ENCODE measurements at places on chromosomes 11 and 22.

- DNase-seq: no peak
Observed at GRCh38 chr11:66192181-66192863, 76.1 kb upstream of the RAB1B start.

DNA sequence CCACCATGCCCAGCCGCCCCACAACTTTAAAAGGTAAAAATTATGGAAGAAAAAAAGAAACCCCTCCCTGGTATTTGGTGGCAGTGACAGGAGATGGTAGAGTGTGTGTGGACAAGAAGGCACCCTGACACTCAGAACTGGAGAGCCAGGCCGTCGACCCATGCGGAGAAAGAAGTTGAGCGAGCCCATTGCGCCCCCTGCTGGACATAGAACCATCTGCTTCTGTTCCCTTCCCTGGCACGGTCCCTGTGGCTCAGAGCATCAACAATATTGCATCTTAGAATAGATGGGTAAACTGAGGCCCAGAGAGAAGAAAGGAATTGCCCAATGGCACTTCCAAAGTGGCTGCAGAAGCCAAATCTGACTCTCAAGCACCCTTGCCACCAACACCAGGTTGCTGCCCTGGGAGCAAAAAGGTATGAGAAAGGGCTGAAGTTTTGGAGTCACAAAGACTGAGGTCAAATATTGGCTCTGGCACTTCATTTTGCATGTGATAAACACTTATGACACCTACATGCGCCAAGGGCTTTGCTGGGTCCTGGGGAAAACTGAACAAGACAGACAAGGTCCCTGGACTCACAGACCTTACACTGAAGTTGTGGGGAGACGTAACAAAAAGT, 8.6 kb downstream of the MRPL11 start:
- DNase-seq: peak; percentile 82

- DNase-seq: peak; percentile 52
Observed at GRCh38 chr11:69010361-69010891, 2.6 kb downstream of the MRGPRF start.

- DNase-seq: no peak
Observed at GRCh38 chr11:36238036-36238631, 51.1 kb downstream of the COMMD9 start.

- no peak for DNase-seq
Observed at GRCh38 chr11:60658409-60658808, 41.0 kb upstream of the MS4A8 start.

GRCh38 chr11:15865212-15865987, 490.9 kb downstream of the SOX6 start:
- DNase-seq: no peak

GRCh38 chr11:94895451-94895850, 77.9 kb downstream of the CWC15 start:
- no peak for DNase-seq

GRCh38 chr11:95585069-95585751, 204.4 kb downstream of the FAM76B start:
- no peak for DNase-seq

DNA sequence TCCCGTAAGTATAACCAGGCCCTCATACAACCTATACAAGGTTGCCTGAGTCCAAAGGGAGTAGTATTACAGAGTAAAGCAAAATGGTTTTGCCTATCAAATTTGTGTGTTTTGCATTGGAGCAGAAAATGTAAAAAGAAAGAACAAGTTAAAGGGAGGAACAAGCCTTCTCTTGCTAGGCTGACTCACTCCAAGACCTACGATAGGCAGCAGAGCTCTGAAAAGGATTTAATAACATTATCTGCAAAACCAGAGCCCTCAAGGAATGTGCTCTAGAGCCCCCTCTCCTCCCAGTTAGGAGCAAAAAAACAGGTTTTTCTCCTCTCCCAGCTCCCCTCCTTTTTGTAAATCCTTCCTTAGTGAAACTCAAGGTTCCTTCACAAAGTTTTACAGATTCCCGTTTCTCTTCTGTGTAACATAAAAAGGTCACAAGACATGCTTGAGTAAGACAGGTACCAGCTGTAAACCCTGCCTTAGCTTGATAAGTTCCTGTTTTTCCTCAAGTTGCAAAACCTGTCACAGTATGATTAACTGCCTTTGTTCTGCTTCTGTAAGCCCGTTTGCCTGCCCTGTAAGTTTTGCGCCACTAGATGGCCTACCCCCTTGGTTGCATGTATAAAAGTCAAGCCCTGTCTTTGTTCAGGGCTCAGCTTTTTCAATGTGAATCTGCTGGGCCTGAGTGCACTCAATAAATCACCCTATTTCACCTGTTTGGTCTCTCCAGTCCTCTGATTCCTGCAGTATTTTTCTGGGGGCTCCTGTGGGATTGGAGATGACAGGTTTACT, 498.2 kb downstream of the KCNA4 start:
- DNase-seq: no peak

- DNase-seq: no peak
Observed at GRCh38 chr11:35216962-35217678, 78.1 kb downstream of the CD44 start.

- peak; percentile 13 for DNase-seq
Observed at GRCh38 chr11:59556917-59557348, 45.6 kb downstream of the OR4D9 start.

GRCh38 chr11:117885777-117886176, 9.3 kb upstream of the FXYD6 start:
- DNase-seq: no peak

DNA sequence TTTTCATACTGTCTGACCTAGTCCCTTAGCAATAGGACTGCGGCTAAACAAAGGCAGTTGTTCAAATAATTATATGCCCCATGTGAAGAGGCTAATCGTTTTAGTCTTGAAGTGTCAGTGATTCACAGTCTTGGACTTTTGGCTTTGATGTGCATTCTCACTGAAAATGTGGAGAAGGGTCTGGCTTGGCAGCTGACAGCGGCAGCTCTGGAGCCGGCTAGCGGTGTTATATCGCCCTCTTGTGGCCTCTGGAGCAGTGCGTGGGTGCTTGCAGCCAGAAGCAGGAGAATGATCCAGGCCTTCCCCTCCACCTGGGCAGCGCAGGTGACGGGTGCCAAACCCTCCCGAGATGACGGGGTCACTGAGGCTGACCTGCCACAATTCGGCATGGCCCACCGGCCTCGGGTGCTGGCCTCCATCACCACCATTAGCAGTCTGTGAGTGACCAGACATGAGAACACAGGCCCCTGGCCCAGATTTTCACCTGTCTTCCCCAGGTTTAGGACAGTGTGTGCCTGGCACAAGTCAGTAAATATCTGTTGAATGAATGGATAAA, 90.3 kb upstream of the PITPNB start:
- peak; percentile 93 for DNase-seq

- no peak for DNase-seq
Observed at GRCh38 chr11:125176866-125177265, 12.3 kb downstream of the PKNOX2 start.

DNA sequence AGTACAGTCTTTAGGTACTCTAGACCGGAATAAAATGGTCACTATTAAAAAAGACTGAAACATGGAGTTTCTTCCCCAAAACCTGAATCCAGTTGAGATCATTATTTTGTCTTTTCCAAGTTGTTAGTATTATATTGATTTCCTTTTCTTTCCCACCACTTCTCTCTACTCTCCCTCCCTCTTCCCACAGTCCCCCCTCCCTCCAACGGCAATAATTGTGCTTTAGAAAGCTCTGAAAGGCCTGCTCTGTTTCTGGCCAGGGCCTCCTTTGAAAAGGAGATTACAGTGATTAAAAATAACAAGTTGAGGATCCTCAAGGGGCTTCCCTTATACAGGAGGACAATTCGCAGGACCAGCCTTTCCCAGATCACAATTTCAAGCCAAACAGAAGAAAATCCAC, 3.5 kb downstream of the SPON1 start:
- DNase-seq: no peak

GRCh38 chr11:76152741-76153570, 53.3 kb downstream of the WNT11 start:
- DNase-seq: no peak

- no peak for DNase-seq
Observed at GRCh38 chr22:50672471-50673230, at the start of gene SHANK3. TSS of gene SHANK3 (plus strand) at chr22:50672823.

GRCh38 chr22:32714458-32715430, 86.8 kb upstream of the TIMP3 start:
- DNase-seq: no peak

DNA sequence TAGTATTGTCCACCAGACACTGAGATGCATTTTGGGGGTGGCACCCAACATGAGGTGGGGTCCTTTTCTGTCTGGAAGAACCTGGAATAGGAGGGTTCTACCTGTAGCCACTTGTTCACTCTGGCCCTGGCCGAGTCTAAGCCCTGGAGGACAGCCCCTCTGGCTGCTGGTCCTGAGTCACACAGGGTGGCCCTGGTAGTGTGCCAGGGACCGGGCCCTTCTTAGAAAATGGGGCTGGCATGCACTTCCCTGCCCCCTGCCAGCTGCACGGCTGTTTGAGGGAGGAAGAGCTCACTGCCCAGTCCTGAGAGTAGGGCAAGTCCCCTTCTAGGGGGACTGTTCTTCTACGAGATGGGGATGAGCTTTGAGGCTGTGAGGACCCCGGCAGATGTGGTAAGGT, 2.2 kb downstream of the PLCB3 start:
- DNase-seq: peak; percentile 61

DNA sequence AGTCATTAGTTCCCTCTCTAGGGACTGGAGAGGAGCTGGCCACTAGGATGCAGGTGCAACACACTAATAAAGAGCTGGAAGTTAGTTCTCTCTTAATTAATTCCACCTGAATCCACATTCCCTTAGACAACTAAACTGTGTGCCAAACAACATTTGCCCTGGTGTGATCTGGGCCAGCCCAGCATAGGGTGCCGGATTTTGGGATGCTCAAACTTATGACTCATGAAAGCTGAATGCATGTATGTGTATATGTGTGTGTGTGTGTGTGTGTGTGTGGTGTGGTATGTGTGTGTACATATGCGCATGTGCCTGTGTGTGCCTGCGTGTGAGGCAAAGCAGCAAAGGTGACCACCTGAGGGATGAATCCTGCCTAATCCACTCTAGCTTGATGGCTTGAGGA, 110.7 kb downstream of the EHF start:
- no peak for DNase-seq

DNA sequence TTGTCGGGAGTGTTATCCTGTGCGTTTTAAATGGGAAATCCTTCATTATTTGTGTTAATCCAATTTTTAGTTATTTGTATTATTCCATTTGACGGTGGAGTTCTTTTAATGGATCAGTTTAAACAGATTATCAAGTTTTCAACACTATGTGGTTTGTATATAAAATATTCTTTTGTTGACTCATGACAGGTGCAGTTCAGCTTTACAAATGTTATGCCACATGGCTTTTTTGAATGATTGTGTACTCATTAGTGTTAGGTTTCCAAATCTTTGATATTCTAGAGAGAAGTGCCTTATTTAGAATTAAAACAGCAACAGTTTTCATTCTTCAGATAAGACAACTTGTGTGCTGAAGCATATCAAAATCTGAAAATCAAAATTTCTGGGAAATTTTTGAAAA, 2.4 kb downstream of the JAM3 start:
- no peak for DNase-seq

- DNase-seq: peak; percentile 65
Observed at GRCh38 chr11:40306938-40307548, 1152.4 kb downstream of the LRRC4C start.

DNA sequence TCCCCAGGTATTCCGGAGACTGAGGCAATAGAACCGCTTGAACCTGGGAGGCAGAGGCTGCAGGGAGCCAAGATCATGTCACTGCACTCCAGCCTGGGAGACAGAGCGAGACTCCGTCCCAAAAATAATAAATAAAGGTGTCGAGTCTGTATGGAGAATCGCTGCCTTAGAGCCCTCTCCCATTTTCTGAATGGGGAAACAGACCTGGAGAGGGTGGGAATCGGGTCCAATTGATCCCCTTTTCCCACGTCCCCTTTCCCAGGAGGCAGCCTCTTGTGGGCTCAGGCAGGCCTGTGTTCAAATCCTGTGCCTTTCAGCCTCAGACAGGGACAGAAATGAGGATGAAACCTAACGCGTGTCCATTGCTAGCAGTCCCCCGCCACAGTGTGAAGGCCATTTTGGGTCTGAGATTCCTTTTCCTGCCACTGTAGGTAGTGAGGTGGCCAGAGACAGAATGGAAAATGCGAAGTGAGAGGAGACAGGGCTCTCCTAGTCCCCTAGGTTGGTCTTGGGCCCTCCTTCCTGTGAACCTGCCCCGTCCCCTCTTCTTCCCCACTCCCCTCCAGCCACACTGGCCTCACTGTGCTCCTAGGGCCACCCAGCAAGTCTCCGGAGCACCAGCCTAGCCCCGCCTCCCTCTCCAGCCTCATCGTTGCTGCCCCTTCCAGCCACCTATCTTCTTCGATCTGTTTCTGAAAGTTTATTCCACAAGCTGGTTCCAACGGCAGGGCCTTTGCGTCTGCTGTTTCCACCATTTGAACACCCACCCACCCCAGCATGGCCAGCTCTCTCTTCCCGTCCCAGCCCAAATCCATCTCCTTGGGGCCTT, 2.7 kb upstream of the POLDIP3 start:
- DNase-seq: no peak

DNA sequence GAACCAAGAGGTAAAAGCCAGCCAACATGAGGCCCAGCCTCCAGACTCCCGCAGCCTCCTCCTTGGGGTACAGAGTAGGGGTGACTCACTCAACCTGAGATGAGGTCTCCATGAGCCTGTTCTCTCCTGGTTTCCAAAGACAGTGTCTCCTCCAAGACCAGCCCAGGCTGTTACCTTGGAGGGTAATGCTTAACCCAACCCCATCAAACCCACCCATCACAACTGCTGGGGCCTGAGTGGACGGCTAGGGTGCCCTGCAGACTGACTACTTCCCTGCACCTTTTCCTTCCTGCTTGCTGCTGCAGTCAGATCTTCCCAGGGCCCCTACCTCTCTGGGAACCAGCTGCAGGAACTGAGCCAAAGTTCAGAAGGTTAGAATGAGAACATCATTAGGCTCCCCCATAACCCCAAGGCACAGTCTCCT, 5.1 kb upstream of the NOL12 start:
- DNase-seq: no peak

GRCh38 chr11:35042913-35043312, 96.1 kb upstream of the CD44 start:
- no peak for DNase-seq

- DNase-seq: no peak
Observed at GRCh38 chr11:106723071-106723470, 295.2 kb downstream of the GUCY1A2 start.

GRCh38 chr11:132119573-132119972, 749.2 kb downstream of the NTM start:
- DNase-seq: no peak

GRCh38 chr11:44949160-44950030, 1.3 kb downstream of the TP53I11 start:
- peak; percentile 82 for DNase-seq

DNA sequence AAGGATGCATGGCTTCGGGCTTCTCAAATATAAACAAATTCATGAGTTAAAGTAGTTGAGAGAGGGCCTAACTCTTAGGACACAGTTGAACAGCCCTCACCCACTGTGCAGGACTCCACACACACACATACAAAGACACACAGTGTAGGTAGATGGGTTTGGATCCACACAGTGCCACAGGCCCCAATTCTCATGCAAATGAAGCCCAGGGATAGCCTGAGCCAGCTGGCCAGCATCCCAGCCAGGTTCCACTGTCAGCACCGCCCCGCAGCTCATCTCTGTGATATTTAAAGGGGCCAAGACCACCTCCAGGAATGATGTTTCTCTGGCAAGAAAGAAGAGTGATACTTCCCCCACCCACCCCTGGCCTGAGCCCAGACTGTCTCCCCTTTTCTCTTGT, 11.7 kb downstream of the SLC35C1 start:
- DNase-seq: no peak

Data from hepatic stellate cell (primary cell).